NCI-H1694 treated with DMSO at 0.1 percent for 48 hours (cell line): ENCODE measurements at places on chromosomes 5 and 9.

DNA sequence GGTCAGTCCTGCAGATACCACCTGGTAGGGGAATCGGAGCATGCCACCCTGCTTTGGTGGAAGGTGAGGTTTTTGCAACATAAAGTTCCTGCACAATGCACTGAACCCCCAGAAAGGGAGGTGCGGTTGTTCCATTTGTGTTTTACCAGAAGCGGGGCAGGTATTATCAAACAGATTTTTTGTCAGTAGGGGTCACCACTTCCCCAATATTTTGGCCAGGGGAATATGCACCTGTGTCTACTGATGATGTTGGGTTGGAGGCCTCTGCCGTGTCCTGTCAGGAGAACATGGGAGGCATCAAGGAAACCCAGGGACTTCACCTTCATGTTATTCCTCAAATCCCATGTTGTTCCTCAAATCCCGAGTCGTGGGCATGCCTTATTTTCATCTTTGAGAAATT, 438.7 kb downstream of the NTRK2 start:
- DNase-seq = no peak

- DNase-seq = no peak
Measured at GRCh38 chr5:9547122-9547947, 1.5 kb upstream of the SEMA5A start.

DNA sequence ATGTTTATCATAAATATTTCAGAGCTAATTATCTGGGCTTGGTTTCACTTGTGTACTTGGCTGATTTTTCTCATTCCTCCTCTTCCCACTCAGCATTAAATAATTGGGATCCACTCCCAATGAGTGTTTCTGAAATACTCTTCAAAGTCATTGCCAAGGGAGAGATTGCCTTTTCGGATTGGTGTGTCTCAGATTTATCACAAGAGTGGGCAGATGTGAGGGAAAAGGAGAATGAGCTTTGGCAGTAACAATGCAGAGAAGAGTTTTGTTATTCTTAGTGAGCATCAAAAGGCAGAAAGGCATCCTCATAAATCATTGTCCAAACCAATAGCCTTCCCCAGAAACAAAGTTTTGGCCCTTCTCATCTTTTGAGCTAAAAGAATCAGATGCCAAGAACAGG, 79.2 kb downstream of the SEMA5A start:
- DNase-seq = no peak

DNA sequence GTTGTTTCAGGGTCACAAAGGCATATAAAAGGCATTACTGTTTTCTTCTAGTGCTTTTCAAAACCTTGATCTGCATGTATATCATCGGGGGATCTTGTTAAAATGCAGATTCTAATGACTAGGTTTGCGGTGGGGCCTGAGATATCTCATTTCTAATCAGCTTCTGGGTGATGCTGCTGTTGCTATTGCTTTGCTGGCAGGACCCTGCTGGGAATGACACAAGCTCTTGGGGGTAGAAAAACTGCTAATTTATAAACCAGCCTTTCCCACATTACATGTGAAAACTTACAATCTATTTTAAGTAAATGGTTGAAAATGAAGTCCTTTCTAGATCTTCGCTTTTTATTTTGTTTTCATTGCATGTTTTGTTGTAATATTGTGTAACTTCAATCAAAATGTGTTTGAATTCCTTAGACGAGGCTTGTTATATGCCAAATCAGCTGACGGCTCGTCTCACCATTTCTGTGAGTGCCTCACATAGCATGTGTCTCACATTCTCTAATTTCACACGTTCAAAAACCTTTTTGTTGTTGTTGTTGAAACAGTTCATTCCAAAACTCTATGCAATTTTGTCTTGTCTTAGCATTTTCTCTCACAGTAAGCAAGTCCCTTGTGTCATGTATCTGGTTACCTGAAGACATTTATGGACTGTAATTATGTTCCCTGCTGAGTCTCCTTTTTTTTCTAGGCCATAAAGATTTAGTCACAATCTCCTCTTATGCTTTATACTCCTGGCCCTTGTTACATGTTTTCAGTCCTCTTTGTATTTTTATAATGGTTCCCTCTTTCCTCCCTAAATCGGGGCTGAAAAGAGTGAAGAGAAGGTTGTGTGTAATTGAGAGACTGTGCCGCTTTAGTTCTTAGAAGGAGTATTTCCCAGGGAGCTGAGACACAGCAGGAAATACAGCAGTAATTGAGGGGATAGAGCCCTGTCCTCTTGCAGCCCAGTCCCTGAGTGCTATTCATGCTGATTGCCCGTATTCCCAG, 521.0 kb upstream of the SEMA6A start:
- DNase-seq = no peak

- DNase-seq = no peak
Measured at GRCh38 chr9:70551801-70552200, 137.3 kb upstream of the KLF9 start.

GRCh38 chr9:93058355-93059010, at the start of gene SUSD3:
Gene SUSD3 (plus strand): TSS chr9:93058701. CDS start chr9:93058743, 42 bp downstream.
- DNase-seq = no peak

DNA sequence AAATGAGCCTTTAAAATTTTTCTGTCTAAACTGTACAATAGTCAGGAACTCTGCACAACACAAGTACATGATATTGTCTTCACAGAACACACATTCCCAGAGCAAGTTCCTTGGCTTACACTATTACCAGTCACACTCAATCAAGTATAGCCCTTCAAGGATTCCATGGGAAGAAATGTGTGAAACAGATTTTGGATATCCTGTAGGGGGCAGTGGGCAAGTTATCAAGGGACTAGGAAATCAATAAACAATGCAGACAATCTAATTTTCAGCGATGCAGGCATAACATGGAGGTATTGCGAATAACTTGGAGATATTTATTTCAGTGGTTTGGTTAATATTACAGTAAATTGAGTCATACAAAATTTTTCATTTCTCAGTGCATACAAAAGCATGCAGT, 1171.5 kb upstream of the NUDT12 start:
- DNase-seq = no peak

GRCh38 chr5:118598311-118598710, 390.0 kb downstream of the DTWD2 start:
- DNase-seq = no peak

DNA sequence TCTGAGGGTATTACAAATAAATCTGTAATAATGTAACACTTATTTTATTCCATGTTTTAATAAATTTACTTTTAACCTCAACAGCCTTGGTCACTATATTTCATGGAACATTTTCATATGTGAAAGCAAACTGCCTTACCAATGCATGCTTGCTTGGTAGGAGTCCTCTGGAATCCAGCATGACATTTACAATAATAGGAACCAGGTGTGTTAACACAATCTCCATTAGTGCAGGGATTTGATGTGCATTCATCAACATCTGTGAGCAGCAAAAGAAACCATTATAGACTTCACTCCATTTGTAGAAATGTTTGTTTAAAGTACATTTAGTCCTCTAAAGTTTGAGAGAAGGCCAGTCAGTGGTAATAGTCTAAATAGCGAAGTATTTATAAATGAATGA, 159.4 kb downstream of the FBN2 start:
- DNase-seq = no peak

DNA sequence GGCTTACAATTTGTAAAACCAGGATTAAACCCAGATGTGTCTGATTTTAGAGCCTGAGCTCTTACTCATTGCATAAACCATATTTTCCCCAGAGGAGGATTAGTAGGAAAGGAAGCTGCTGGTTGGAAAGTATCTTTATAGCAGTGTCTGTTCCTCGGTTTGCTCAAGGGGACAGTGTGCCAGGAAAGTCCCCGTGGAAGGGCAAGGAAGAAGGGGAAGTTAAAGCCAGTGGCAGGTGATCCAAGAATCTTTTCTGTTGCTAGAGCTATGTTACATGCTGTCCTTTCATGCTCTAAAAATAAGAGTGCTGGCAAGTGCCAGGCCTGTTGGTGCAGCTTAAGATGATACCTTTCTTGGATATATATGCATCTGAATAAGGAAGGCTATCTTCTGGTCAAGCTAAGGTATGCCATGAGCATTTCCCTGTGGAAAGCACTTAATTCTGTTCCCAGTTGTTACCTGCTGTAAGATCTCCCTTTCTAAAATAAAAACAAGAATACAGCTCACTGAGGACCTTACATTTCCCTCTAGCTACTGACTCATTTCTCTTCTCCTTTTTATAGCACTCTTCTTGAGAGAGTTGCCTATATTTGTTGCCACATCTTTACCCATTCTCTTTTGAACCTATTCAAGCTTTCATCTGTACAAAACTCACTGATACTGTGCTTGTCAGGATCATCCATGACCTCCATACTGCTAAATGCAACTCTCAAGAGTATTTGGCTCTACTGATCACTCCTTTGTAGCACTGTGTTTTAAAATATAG, 8.0 kb downstream of the PDCD1LG2 start:
- DNase-seq = no peak

DNA sequence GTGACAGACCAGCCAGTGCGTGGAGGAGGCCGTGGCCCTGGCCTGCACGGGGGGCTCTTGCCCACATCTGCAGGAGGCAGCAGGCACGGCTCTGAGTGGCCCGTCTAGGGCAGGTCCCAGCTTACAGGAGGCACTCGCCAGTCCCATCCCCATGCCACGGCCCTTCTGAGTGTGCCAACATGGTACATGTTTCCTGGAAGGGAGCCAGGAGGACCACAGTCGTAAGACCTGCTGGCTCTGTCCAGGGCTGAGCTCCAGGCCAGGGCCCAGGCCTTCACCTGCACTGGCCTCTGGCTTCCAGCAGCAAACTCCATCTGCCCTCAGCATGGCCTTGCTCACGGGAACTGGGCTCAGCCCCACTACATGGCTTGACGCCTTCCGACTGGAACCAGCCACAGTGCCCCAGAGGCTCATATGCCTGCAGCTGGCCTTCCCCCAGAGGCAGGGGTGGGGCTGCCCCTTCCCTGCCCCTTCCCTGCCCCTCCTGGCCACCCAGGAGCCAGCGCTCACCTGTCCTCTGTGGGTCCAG, 3.8 kb downstream of the NKD2 start:
- no peak for DNase-seq

- DNase-seq = no peak
Measured at GRCh38 chr5:33273985-33274384, 166.8 kb upstream of the TARS1 start.

DNA sequence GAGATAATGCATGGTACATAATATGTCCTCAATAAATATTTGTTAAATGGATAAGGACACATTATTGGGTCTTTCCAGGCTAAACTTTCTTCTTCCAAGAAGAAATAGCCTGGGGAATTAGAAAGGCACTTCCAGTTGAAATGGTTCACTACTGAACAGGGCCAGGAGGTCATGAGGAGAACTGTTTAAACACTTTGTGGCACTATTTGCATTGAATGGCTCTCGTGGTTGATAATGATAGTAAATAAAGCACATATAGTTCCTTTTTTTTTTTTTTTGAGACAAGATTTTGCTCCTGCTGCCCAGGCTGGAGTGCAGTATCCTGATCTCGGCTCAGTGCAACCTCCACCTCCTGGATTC, 19.9 kb upstream of the CAST start:
- no peak for DNase-seq

DNA sequence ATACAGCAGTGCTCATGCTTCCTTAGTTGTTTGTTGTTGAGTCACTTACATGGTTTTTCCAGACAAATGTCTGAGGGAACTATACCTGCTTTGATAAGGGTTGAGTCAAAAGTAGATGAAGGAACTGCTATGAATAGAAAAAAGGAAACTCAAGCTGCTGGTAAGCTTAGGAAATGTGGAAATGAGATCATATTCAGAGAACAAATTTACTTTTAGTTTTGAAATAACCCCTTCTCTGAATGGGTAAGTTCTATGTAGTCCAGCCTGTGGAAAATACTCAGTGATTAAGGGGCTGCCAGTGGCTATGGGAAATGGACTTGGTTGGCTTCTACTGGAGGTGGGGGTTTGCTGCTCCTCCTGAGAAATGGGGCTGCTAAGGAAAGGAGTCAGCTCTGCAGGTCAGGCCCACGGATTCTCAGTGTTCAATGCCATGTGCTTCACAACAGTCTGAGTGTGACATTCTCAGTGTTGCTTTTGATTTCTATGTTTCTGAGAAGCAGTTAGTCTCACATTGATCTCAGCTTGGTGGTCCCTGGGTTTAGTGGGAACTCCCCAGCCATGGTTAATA, 47.7 kb upstream of the GLRX start:
- DNase-seq = no peak

DNA sequence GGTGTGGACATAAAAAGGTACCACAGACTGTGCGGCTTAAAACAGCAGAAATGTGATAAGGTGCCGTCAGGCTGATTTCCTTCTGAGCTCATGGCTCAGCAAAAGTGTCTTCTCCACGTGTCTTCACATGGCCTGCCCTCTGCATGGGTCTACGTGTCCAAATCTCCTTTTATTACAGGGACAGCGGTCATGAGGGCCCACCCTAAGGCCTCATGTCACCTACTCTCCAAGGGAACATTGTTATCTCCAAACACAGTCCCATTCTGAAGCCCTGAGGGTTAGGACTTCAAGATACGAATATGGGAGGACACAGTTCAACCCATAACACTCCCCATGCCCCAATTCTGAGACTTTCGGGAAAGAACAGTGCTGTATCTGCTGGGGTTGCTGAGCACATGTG, 35.2 kb downstream of the COL23A1 start:
- DNase-seq = no peak

GRCh38 chr5:81006947-81007636, 46.9 kb downstream of the RASGRF2 start:
- DNase-seq = no peak

- no peak for DNase-seq
Measured at GRCh38 chr5:121031491-121031890, 567.4 kb downstream of the PRR16 start.

GRCh38 chr9:38416461-38416860, 7.8 kb downstream of the IGFBPL1 start:
- no peak for DNase-seq

GRCh38 chr5:107470295-107470582, 200.5 kb downstream of the EFNA5 start:
- no peak for DNase-seq
